Psoas muscle (tissue), 8 donors: ENCODE measurements at places on chromosomes 1 and 21. TPM values are rescaled to one million over a fixed set of nuclear protein-coding genes. Genes with fewer than 3 reads are reported as not detected.

The C4BPA gene
- total RNA-seq, result 0.15 TPM

DNA sequence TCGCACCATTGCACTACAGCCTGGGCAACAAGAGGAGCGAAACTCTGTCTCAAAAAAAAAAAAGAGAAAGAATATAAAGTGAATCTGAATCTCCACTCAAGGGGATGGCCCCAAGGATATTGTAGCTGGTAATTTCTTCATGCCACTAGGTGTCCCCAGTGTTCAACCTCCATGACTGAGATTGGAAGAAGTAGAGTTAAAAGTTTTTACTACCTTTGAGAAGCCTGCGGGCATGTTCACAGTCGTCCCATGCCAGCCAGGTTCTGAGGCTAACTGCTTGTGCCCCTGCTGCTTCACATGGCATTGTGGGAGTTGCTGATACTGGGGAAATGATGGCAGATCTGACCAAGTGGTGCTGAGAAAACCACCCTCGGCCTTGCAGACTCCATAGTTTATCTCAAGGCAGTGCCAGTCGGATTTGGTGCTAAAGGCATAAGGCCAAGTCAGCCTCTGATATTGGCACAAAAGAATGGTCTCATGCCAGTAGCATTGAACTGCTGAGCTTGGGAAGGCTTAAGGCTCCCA, 10.8 kb upstream of the SHISA4 start:
- no peak for DNase-seq

GRCh38 chr1:44519035-44519676, 114.1 kb downstream of the RNF220 start:
- DNase-seq, result no peak

DNA sequence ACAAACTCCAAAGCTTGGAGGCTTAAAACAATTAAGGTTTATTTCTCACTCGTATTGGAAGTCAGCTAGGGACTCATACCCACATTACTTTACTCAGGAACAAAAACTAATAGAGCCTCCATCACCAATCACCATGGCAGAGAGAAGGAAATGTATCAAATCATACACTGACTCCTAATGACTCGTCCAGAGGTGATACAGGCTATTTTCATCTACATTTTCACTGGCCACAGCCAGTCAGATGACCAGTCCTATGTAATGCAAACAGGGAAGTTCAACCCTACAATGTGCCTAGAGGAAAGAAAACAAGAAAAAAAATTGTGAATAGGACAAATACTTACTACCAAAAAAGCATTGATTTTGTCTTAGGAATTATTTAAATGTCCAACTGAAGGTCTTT, 110.3 kb downstream of the SEC16B start:
- no peak for DNase-seq

- DNase-seq, result no peak
Observed at GRCh38 chr1:209761011-209761635, 5.3 kb downstream of the TRAF3IP3 start.

DNA sequence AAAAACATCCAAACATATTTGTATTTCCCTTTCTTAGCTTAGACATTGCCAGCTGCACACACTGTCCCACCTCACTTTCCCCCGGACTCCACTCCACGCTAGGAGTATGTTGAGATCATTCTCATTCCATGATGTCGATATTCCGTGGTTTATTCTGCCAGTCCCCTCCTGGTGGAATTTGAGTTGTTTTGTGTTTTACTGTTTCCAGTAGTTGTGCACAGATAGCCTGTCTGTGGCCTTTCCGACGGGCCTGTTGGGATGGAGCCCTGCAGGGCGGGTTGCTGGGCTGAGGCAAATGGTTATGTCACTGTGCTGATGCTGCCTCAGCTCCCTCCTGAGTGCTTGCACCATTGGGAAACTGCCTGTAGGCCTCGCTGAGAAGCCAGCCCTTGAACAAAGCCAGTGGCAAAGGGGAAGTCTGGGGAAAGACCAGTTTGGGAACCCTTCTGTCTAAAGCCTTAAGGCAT, 12.8 kb downstream of the TRAPPC10 start:
- DNase-seq, result peak; percentile 73

The BRDT gene
- not detected for total RNA-seq

DNA sequence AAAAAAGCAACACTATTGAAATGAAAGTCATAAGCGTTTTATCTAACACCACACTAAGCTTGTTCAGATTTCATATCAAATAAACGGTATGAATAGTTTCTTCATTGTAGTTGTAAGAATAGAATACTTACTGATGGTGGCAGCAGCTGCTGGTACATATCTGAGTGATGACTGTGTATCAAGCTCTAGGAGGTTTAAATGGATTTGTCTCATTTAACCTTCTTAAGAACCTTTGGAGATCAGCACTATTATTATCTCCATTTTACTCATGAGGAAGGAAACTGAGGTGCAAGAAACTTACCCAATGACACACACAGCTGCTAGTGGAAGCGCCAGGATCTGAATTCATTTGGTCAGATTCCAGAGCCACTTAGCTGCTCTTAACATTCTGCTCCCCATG, 104.0 kb downstream of the EIF4G3 start:
- no peak for DNase-seq

DNA sequence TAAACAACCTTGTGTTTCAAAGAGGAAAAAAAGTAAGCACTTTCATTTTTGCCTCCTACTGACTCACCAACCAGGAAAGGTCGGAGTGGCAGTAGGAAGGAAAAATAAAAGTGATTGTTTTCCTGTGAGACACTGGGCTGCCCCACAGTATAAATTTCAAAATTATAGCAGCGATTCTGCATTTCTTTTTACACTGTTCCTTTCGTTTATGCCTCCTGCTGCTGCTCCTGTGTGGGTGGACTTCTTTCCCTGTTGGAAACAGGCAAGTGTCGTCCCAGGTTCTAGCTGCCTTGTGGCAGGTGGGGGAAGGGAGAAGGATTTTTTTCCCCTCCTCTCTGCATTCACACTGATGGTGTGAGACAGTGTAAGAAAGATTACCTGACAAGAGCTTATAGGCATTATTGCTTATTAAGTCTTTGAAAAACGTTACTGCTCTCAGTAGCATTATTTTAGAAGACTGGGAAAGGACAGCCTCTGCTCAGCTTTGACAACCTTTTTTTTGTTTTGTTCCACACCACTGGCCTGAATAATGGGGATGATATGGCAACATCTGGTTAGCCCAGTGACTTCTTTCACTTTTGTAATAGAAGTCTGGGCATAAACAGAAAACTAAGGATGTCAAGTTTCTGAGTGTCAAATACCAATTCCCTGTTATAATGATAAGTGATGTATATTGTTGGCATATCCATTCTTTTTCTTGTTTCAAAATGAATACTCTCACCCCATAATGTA, 77.9 kb downstream of the NEK7 start:
- DNase-seq, result no peak

DNA sequence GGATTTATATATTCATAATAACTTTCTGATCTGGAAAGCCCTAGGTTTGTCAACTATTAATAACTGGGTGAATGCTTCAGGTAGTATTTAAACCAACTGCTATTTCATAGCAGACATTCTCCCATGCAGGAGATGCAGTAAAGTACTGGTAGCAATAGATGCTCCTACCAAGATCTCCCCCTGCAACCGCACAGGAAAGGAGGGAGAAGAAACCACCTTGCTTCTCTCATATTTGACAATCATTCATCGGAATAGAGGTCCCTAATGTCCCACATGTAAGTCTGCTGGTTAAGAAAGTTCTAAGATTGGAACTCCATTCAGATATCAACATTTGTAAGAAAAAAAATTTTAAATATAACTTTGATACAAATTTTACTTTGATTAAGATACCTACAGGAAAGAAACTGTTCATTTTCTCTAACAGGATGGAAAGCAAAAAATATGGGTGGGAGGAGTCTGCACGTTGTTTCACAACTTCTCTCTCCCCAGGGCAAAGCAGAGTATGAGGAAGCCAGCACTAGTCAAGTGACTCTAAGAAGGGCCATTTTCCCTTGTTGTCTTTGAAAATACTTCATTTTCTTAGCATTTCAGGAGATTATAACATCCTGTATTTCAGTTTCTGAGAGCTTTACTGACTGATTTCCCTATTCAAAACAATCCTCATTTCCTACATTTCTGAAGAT, at the start of gene PYHIN1:
Gene PYHIN1 (plus strand): TSS at position 498 of the 683 bp plus-strand sequence. CDS start 5,359 bp downstream, outside the sequence.
- DNase-seq, result no peak

- no peak for DNase-seq
Observed at GRCh38 chr1:17190010-17190995, 14.6 kb upstream of the PADI1 start.

The USH2A gene
- not detected for total RNA-seq

DNA sequence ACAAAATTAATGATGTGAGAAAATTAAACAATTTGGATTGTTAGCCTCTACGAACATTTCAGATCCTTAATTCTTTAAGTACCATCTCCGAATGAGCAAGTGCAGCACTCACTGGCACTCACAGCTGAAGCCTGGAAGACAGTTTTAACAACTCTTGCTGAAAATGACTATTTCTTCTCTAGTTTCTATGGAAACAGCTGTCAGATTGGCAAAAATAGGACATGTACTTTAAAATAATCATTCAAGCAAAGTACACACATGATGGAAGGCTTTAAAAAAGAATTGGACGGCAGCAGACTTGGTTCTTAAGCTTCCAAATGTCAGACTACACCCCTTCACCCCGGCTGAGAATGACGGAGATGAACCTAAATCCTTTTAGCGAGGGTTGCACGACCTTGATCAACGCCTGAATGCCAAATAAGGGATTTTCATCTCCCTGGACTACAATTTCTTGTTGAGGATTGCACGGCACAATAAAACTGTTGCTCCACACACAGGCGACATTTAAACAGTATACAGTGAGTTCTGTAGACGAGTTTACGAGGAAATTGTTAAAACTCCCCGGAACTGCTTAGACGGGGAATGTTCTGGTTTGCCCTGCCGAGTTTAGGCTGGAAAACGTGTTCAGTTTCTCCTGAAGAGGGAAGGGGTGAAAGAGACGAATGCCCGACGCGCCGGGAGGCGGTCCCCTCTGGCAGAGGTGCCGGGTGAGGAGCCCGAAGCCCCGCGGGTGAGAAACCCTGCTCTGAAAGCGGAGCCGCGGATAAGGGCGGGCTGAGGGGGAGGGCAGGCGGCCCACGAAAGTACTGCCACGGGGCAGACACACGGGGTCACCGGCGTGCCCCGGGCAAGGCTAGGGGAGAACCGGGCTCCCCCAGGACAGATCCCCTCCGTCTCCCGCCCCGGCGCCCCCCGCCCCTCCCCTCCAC, 671 bp downstream of the OMA1 start:
- peak; percentile 92 for DNase-seq

GRCh38 chr1:8047686-8048445, 21.8 kb upstream of the ERRFI1 start:
- DNase-seq, result no peak

- DNase-seq, result peak; percentile 48
Observed at GRCh38 chr1:226634611-226635246, 86.2 kb downstream of the STUM start.
